ENCODE measurements at places on chromosomes 6 and 20.
A peak's percentile ranks its signal among the peaks of the same experiment; 100 is the strongest.

- no peak for DNase-seq
These were observed 7.8 kb downstream of the USP49 start for GRCh38 chr6:41887331-41887751.

DNA sequence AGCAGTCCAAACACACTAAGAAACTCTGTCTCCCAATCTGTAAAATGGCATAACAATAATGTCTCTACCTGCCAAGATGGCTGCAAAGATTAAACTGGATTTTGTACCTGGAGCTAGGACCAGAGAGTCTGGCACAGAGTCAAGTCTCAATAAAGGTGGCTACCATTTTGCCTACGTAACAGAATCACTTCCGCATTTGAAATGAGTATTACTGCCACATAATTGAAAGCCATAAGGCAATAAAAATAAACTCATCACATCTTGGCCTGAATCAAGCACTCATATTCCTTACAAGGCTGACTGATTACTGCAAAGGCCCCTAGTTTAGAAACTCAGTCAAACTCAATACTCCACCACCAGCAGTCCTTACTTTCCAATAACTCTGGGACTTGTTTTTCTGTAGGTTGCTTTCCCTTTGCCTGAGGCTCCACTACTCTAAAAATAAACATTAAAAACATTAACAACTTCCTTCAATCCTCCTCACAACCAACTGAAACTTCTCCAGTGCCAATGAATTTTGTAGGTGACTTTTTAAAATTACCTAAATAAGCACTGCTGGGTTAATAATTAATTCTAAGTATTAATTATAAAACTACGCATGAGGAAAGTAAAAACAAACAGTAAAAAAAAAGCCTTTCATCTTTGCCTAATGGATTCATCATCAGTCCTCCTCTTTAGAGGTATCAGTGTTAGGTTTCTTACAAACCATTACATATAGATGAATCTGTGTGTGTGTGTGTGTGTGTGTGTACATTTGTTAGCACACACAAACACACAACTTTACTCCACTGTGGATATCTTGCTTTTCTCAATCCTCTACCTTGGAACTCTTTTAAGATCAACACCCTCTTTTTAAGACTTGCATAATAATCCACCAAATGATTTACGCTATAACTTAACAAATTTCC lies 3.7 kb downstream of the KIF16B start:
- no peak for DNase-seq

GRCh38 chr6:105300090-105300489 lies 102.8 kb downstream of the PREP start:
- no peak for DNase-seq

DNA sequence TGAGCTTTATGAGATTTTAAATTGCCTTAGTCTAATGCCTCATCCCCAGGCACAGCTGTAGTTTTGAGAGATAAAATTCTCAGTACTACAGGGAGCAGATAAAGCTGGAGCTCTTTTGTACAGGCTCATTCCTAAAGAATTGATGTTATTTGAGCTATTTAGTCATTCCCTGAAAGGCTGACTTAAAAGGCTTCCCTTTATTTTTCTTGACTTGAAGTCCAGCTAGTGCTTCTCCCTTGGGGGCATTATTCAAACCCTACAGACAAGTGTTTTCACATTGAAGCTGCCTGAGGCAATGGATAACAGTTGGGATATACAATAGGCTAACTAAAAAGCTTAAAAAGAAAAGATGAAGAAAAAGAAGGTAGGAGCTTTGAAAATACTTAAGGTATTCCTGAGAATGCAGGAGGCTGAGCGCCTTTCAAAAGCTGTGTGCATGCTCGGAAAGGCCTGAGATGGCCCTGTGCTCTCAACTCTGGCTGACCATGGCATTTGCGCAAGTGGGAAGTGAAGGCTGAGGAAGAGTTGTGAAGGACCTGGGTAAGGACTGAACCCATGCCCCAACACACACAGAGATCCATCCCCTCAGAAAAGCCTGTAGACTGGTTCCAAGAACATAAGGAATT lies 315.1 kb downstream of the SMOC2 start:
- DNase-seq: no peak

GRCh38 chr6:130565696-130566095 lies 199.9 kb downstream of the TMEM200A start:
- DNase-seq: no peak

DNA sequence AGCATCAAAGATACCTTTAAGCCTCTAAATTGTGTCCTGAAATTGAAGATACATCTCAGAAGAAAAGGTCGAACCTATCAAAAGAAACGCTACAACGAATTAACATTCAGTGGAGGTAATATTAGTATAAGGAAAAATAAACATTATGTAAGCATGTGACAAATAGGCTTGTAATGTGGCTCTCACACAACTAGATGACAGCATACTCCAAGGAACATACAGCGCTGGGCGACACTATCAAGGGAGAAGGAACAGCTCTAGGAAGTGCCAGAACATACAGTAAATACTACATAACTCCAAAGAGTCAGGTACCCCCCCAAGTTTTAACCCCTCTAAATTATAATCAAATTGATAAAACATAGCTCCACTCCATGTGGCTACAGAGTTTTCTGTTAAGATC lies 103.5 kb downstream of the LAMP5 start:
- peak; percentile 25 for DNase-seq

DNA sequence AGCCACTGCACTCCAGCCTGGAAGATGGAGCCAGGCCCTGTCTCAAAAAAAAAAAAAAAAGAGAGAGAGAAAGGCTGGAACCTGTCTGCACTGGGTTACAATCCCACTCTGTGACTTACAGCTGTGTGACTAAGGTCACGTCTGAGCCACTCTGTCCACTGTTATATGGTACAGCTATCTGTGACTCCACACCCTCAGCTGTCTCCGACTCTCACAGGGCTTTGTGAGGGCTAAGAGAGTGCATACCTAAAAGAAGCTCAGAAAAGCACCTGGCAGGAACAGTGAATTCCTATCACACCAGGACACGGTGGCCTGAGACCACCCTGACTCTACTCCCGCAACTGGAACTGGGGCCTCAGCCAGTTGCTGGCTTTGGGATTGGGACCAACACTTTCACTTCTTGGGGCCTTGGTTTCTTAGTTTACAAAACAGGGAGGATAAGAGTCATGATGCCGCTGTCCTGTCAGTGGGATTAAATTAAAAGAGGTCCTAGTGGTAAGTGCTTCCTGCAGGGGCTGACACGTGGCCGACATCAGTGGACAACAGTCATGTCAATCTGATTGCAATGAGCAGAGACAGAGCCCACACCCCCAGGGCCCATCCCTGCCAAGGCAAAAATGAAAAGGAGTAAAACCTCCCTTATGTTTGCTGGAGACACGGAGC lies 5.7 kb upstream of the CD93 start:
- DNase-seq: no peak

- no peak for DNase-seq
These were observed 37.0 kb downstream of the SYTL3 start for GRCh38 chr6:158686791-158687381.

GRCh38 chr6:4189249-4189648 lies 53.9 kb upstream of the ECI2 start:
- DNase-seq: no peak

- DNase-seq: no peak
These were observed 60.4 kb downstream of the ATXN1 start for GRCh38 chr6:16700916-16701234.

- no peak for DNase-seq
These were observed 165.9 kb downstream of the SOBP start for GRCh38 chr6:107655864-107656263.

DNA sequence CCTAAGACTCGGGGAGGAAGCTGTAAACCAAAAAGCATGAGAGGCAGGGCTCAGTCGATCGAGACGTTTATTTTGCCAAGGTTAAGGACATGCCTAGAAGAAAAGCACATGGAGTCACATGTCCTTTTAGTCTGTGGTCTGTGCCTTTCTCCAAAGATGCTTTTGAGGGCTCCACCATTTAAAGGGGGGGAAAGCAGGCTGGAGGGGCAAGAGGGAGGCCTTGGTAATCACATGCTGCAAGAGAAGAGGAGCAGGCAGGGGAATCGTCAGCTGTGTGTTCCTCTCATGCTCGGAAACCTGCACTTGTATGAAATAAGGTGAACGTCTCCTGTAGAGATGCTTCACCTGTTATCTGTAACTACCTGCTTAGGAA lies 9.1 kb upstream of the YTHDF1 start:
- DNase-seq: no peak

GRCh38 chr6:148240461-148240840 lies 102.2 kb upstream of the SASH1 start:
- no peak for DNase-seq

DNA sequence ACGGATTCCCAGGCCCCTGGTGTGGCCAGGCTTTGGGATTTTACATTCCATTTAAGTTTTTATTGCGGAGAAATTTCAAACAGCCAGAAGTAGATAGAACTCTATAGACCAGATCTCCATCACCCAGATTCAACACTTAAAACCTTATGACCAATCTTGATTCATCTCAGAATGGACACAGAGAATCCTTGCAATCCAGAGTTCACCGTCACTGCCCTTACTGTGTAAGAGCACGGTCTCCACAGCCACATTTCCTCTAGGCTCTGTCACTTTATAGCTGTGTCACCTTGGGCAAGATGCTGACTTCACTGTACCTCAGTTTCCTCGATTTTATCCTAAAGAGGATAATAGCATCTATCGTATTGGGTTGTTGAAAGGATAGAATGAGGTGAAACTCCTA lies 979 bp downstream of the ZNF133 start:
- no peak for DNase-seq

- DNase-seq: no peak
These were observed 63.7 kb downstream of the PSMG4 start for GRCh38 chr6:3322366-3322890.

DNA sequence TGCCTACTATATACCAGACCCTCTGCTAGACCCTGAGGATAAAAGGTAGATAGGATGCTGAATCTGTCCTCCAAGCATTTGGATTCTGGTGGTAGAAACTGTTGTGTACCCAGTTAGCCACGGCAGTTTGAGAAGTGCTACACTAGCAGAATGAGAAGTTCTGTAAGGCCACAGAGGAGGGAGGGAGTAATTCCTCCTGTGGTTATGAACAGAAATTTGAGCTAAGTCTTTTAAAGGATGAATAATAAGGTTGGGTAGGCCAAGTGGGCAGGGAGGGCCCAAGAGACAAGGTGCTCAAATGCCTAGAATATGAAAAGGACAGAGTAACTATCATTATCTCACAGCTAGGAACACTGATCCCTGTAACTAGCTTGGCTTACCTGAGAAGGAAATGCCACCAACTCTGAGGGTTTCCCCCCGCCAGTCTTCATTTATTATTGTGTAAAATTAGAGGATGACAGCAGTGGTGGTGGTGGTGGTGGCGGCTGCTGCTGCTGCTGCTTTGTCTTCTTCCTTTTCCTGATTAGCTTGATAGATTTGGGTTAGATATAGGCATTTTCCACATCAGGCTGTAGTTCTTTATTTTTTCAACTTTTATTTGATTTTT lies 243.3 kb downstream of the PRL start:
- no peak for DNase-seq

GRCh38 chr20:44776980-44777379 lies 31.3 kb downstream of the KCNK15 start:
- no peak for DNase-seq

DNA sequence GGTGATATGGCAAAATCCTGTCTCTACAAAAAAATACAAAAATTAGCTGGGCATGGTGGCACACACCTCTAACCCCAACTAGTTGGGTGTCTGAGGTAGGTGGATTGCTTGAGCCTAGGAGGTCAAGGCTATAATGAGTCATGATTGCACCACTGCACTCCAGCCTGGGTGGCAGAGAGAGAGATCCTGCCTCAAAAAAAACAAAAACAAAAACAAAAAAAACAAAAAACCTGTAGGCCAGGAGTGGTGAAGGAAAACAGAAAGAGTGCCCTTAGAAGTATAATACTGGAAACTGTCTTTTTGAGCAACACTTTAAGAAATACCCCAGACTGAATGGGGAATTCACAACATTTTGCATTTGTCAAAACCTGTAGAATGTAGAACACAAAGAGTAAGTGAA lies 85.3 kb downstream of the JARID2 start:
- no peak for DNase-seq
